Ecto neural progenitor cell (in vitro differentiated cells): ENCODE measurements at places on chromosomes 3 and 15.

GRCh38 chr15:90597577-90597976, 67.9 kb downstream of the CRTC3 start:
- DNase-seq, result no peak

GRCh38 chr3:50226888-50227389, 9.1 kb upstream of the GNAI2 start:
- DNase-seq, result no peak

DNA sequence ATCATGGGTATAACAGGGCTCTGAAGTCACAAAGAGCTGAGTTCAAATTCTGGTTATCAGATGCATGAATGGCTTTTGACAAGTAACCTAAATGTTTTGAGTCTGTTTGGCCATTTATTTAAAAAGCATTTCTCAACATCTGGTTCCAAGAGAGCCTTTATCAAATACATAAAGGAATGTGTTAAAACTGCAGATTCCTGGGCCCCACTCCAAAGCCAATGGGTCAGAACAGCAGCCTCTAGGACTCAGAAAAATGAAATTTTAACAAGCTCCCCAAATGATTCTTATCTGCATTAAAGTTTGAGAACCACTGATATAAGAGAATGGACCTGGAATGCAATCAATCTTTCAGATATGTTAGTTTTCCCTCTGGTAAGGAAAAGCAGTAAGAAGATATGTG, 3.4 kb downstream of the B4GALT4 start:
- no peak for DNase-seq

- no peak for DNase-seq
These were observed 144.6 kb downstream of the FOXP1 start for GRCh38 chr3:71438904-71439303.

DNA sequence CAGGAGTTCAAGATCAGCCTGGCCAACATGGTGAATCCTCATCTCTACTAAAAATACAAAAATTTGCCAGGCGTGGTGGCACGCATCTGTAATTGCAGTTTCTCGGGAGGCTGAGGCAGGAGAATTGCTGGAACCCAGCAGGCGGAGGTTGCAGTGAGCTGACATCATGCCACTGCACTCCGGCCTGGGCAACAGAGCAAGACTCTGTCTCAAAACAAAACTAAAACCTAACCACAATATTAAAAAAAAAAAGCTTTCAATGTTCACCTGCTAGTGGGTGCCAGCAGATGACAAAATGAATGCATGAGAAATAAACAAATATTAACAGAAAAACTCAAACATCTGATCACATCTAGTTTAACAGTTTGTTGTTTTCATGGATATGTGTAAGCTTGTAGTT, 9.0 kb downstream of the SLC24A1 start:
- no peak for DNase-seq

DNA sequence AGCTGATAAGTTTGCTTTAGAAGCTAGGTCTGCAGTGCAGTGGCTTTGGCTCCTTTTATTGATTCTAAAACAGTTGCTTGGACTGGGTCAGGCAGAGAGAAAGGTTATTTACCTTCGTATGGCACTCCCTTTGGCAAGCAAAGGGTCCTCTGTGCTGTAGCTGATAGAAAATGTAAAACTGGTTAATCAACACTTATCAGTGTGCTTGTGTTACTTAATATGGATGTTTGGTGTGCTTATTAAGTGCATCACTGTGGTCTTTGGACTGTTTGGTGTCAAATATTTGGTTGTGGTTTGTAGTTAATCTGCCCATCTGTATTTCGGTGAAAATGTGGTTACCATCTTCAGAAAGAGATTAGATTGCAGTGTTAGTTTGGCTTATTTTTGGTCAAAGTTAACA, 16.0 kb downstream of the UBE2E2 start:
- no peak for DNase-seq

DNA sequence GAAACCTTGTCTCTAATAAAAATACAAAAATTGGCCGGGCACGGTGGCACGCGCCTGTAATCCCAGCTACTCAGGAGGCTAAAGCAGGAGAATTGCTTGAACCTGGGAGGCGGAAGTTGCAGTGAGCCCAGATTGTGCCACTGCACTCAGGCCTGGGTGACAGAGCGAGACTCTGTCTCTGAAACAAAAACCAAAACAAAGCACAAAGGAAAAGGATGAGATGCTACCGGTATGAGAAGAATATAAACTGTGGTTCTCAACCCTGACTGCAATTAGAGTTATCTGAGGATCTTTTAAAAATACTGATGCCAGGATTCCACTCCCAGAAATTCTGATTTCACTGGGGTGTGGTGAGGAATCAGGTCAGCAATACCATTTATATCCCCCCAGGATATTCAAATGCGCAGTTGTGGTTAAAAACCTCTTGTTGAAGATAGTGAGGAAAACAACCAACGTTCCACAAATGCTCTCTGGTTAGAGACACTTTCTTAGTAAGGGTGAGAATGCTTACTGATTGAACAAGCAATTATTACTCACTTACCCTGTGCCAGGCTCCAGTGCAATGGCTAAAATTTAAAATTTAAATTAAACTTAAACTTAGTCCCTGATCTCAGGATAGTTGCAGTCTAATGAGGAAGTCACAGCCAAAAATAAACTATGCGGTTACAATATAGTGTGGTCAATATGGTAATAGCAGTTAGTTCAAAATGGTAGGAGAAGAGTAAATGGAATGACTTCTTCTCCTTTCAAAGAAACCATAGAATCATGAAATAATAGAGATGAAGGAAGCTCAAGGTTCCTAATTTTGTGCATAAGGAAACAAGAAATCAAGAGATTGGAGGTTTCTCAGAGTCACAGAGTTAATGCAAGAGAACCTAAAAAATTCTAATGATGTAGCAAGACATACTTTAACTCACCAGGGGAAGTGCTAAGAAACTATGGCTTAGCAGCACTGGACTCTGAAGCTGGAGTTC, 109.5 kb downstream of the SSR3 start:
- DNase-seq, result no peak

GRCh38 chr3:50392101-50392715, 32.9 kb upstream of the TMEM115 start:
- DNase-seq, result no peak

DNA sequence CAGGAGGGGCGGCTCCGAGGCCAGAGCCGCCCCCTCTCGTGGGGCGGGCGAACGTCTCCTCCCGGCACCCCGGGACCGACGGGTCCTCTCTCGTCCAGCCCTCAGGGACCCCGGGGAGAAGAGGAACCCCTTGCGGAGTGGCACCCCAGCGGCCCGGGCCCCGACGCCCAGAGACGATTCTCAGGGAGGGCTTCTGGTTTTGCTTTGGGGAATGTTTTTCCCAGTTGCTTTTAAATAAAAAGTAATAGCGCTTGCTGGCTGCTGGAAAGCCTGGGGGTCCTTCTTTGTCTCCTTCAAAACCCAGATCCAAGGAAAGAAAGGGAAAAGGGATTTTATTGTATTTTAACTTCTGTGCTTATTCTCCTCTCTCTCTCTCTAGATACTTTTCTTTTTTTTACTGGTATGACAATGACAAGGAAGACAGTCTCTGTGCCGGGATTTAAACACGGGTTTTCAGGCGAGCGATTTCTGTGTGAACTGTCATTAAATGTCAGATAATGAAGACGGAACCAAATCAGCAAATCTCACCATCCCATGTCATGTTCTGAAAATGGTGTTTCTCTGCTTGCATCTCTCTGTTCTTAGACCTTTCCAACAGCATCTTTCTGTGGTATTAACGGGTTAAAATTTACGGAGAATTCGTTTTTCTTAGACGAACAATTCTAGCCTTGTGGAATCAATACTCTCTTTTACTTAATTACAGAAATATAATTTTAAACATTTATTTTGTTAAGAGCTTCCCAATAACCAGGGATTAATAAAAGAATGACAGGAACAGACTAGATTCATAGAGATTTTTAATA, 530 bp upstream of the PCOLCE2 start:
- DNase-seq, result no peak

- no peak for DNase-seq
These were observed 619.5 kb upstream of the TBL1XR1 start for GRCh38 chr3:177816667-177817208.

- no peak for DNase-seq
These were observed 45.2 kb upstream of the ABI3BP start for GRCh38 chr3:101038393-101038792.

DNA sequence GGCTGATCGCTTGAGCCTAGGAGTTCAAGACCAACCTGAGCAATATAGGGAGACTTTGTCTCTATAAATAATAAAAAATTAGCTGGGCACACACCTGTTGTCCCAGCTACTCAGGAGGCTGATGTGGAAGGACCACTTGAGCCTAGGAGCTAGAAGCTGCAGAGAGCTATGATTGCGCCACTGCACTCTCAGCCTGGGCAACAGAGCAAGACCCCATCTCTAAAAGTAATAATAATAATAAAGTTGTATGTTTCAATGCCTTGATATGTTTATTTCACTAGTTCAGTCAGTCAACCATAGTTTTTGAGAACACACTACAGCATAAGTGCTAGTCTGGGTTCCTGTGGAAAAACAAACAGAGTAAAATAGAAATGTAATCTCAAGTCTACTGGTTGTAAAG, 36.5 kb downstream of the IGF2BP2 start:
- DNase-seq, result no peak

DNA sequence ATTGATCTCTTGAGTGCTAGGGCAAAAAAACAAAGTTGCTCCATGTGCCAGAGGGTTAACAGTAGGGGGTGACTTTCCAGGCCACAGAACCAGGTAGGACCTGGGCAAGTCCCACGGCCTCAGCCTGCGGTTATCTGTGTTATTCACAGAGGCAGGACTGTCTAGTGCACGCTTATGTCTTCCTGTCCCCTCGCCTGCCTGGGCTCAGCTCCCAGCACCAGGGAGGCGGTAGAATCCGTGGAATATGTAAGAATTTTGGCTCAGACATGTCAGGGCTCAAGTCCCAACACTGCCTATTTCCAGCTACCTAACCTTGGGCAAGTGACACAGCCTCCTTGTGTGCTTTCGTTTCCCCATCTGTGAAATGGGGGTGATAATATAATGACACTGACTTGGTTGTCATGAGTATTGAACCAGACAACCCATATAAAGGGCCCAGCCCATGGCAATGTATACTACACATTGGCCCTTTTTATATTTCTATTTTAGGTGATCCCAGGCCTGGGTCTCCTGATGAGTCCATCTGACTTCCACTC, 44.3 kb upstream of the FLNB start:
- DNase-seq, result no peak

DNA sequence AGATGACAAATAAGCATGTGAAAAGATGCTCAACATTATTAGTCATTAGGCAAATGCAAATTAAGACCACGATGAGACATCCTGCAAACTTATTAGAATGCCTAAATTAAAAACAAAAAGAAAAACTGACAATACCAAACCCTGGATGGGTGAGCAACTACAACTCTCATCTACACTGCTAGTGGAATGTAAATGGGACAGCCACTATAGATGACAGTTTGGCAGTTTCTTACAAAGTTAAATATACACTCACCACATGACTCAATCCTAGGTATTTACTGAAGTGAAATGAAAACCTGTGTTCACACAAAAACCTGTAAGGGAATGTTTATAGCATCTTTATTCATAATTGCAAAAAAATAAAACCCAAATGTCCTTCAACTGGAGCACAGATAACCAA, 74.7 kb downstream of the NPTN start:
- no peak for DNase-seq

- DNase-seq, result no peak
These were observed 95.2 kb upstream of the IQSEC1 start for GRCh38 chr3:13168391-13168790.

GRCh38 chr15:52021128-52021671, 2.2 kb downstream of the MAPK6 start:
- DNase-seq, result no peak

- no peak for DNase-seq
These were observed 168.4 kb upstream of the ARRDC4 start for GRCh38 chr15:97791824-97792792.

DNA sequence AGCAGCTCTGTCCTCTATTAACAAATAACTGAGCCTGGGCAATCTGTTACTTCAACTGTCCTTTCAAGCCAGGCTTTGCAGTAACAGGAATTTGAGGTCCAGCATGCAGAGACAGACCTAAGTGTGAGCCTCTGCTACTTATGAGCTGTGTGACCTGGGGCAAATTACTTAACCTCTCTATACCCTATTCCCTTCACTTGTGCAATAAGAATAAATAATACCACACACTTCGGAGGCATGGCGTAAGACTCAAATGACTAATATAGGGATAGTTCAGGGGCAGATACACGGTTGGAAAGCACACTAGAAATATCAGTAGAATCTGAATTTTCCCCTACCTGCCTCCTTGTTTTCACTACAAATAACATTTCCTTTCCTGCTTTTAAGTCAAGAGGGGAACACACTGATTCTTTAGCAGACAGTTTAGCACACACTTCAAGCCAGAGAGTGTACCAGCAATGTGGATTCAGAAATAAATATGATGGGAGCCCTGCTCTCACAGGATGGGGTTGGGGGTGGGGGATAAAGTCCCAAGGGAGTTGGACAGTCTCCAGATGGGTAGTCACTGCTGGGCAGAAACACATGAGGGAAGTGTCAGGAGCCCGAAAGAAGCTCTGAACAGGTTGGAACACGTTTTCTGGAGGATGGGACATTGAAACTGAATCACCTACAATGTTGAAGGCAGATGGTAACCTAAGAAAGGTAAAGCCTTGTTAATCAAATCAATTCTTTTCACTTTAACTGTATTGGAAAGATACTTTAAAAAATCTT, 61.8 kb upstream of the RBP1 start:
- DNase-seq, result no peak

GRCh38 chr3:194496217-194496919, 9.6 kb upstream of the ATP13A3 start:
- DNase-seq, result no peak

DNA sequence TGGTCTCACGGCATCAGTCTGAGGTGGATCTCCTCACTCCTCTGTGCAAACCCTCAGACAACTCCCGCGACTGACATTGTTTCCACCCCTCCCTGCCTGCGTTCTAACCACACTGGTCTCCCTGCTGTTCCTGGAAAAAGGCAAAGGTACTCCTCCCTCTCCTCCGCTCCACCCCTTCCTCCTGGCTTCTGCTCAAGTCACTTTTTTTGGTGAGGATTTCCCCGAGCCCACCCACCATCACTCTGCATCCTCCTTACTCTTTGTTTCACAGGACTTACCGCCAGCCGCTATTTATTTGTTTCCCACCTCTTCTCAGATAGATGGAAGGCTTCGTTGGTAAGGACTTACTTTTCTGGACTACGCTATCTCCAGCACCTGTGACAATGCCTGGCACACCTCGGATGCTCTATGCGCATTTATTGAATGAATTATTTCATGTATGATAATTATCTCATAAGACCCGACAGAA, 25.6 kb downstream of the PRR23E start:
- DNase-seq, result no peak

GRCh38 chr3:111311126-111311525, 230.9 kb upstream of the CD96 start:
- DNase-seq, result no peak

GRCh38 chr3:147890114-147890513, 480.9 kb downstream of the ZIC1 start:
- DNase-seq, result no peak

- no peak for DNase-seq
These were observed 83.7 kb downstream of the ARNT2 start for GRCh38 chr15:80487839-80488390.
